ENCODE measurements at places on chromosomes 12 and 14.

DNA sequence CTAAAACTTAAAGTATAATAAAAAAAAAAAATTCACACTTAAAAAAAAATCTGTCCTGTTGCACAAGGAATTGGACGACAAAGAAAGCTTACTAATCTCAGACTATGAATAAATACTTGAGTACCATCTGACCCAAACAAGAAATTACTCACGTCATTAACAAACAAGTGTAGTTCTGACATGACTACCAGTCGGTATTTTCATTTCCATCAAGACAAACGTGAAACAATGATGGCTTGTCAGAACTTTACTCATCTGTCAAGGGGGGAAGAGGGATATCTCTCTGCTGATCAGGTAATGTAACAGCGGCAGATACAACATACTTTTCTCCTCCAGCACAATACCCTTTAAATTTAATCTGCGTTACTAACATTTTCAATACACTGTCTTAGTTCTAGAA is 78.3 kb downstream of the CDK17 start:
- DNase-seq: no peak

GRCh38 chr12:94230357-94230905 is 82.1 kb downstream of the PLXNC1 start:
- DNase-seq: no peak

- DNase-seq: no peak
Observed at GRCh38 chr14:70086685-70087379, 101.9 kb downstream of the SLC8A3 start.

DNA sequence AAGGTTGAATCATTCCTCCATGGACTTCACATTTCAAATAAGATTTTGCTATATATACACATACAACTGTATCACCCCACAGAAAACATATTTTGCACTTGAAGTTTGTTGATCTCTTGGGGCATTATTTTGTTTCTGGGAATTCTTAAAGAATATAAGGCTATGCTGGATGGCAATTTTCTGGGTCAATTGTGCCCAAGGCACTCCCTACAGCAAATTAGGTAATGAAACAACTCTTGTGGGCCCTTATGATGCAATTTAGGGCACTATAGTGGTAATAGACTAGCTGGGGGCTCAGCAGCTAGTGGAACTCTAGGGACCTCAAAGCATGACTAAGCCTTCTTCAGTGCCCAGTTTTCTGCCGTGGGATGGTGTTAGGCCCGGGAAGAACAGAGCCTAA is 444.4 kb downstream of the NRXN3 start:
- no peak for DNase-seq

DNA sequence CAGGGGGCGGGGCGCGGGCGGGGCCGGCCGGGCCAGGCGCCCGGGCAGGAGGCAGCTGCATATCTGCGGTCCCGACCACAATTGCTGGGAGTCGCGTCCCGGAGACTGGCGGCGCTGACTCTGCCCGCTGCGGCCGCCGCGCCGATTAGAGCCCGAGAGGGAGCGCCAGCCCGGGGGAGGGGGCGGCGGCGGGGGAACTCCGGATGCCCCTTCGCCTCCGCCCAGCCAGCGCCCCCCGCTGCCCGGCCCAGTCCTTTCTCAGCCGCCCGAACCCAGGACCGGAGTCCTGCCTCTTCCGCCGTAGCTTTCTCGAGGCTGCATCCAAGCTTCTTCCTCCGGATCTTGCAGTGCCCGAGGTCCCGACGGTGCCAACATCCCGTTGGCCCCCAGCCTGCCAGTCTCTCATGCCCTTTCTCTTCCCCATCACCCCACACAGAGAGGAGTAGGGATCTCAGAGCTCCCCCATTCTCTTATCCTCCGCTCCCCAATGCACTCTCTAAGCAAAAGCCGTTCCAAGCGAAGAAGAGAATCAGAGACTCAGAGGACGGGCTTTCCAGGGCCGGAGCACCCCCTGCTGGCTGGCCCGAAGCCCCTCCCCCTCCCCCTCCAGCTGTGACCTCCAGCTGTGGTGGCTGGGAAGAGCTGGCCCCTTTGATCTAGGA is 8.8 kb upstream of the SP7 start:
- peak; percentile 89 for DNase-seq

All from sciatic nerve (tissue), 2 donors.